Activated CD8-positive, alpha-beta T cell treated with anti-CD3 and anti-CD28 coated beads for 36 hours (primary cell): ENCODE measurements at places on chromosomes 6 and 20.

DNA sequence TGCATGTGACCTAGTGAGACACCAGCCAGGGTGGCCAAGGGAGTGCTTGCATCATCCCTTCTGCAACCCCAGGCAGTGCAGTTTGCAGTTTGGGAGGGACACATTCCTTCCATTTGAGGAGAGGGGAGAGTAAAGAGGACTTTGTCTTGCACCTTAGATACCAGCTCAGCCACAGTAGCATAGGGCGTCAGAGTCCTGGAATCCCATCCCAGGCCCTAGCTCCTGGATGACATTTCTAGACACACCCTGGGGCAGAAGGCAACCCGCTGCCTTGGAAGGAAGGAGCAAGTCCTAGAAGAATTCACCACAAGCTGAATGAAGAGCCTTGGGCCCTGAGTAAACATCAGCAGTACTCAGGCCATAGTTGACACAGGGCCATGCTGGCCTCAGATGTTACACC lies 680.4 kb upstream of the IMPG1 start:
- H3K36me3 ChIP-seq = no peaks in the 10 kb centered on the region
- no peaks in the 10 kb centered on the region for H3K27me3 ChIP-seq
- no peak overlapping the region for H3K27ac ChIP-seq

DNA sequence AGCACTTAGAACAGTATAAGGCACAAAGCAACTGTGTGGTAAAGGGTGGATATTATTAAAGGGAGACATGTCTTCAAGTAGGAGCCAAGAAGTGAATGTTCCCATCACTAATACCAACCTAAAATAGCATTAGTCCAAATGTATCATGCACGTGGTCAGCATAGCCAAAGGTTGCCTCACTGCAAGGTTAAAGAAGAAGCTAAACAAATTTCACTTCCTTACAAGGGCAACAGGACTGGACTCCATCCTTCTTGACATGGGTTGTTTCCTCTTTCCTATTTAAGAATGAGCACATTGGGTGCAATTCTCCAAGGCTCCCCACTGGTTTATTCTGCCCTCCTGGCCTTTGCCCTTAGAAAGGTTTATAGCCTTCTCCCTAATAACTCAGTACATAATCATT lies 186.7 kb downstream of the PHACTR1 start:
- no peak overlapping the region for H3K27ac ChIP-seq
- H3K27me3 ChIP-seq = peaks cover 17% of the 10 kb centered on the region
- no peaks in the 10 kb centered on the region for H3K36me3 ChIP-seq
- no peak for DNase-seq

GRCh38 chr6:53979468-53980067 lies 131.7 kb upstream of the MLIP start:
- no peak overlapping the region for H3K27ac ChIP-seq
- H3K36me3 ChIP-seq = no peaks in the 10 kb centered on the region
- no peaks in the 10 kb centered on the region for H3K4me1 ChIP-seq
- no peak overlapping the region for H3K4me3 ChIP-seq
- peaks cover 1% of the 10 kb centered on the region for H3K27me3 ChIP-seq

- no peaks in the 10 kb centered on the region for H3K36me3 ChIP-seq
- DNase-seq = no peak
- H3K27me3 ChIP-seq = peaks cover 8% of the 10 kb centered on the region
- no peak overlapping the region for H3K4me3 ChIP-seq
- no peak overlapping the region for H3K27ac ChIP-seq
Observed at GRCh38 chr20:47097691-47098622, 203.3 kb downstream of the EYA2 start.

GRCh38 chr6:106564476-106564875 lies 64.8 kb downstream of the RTN4IP1 start:
- H3K27ac ChIP-seq = peak overlapping the region; percentile 37
- peaks cover 23% of the 10 kb centered on the region for H3K4me1 ChIP-seq
- peaks cover 10% of the 10 kb centered on the region for H3K36me3 ChIP-seq
- H3K27me3 ChIP-seq = no peaks in the 10 kb centered on the region
- no peak for DNase-seq
- H3K4me3 ChIP-seq = no peak overlapping the region

DNA sequence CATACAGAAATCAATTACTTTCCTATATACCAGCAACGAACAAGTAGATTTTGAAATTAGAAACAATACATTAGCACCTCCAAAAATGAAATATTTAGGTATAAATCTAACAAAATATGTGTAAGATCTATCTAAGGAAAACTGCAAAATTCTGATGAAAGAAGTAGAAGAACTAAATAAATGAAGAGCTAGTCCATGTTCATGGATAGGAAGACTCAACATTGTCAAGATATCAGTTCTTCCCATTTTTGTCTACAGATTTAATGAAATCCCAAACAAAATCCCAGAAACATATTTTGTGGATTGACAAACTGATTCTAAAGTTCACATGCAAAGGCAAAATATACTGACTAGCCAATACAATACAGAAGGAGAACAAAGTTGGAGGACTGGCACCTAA lies 33.7 kb downstream of the PREP start:
- DNase-seq = no peak
- peaks cover 50% of the 10 kb centered on the region for H3K36me3 ChIP-seq
- no peak overlapping the region for H3K4me3 ChIP-seq
- H3K27ac ChIP-seq = no peak overlapping the region
- H3K27me3 ChIP-seq = no peaks in the 10 kb centered on the region
- H3K4me1 ChIP-seq = peaks cover 2% of the 10 kb centered on the region

GRCh38 chr6:7562769-7563168 lies 21.3 kb downstream of the DSP start:
- no peaks in the 10 kb centered on the region for H3K36me3 ChIP-seq
- no peaks in the 10 kb centered on the region for H3K4me1 ChIP-seq
- no peak overlapping the region for H3K4me3 ChIP-seq
- H3K27ac ChIP-seq = no peak overlapping the region
- peaks cover 25% of the 10 kb centered on the region for H3K27me3 ChIP-seq

DNA sequence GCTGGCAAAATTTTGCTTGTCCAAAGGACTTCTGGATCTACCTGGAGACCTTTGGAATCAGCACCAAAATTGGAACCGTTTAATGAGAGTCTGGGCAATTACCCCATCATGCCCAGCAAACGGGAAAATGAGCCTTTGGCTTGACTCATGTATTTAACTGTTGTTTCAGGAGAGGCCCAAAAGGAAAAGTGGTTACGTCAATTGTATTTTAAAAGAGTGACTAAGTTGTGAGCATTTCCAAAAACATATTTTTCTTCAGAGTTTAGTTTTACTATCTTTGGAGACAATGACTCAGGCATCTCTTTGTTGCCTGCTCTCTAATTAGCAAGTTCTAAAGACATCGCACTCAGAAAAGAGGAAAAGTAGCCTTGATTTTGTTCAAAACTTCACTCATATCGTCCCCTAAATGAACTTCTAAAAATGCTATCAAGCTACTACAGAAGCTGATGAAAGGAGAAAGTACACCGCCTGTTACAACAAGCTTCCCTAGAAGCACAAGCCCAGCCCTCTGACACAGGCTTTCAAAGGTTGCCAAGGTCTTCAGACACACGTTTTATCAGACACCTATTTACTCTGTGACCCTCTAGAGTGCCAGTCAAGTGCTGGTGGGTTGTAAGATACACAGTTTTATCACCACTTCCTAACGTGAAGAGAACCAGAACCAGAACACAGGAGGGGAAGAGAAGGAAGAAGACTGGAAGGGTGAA lies 146.2 kb downstream of the TBX18 start:
- no peak overlapping the region for H3K4me3 ChIP-seq
- H3K4me1 ChIP-seq = no peaks in the 10 kb centered on the region
- no peaks in the 10 kb centered on the region for H3K36me3 ChIP-seq
- H3K27me3 ChIP-seq = no peaks in the 10 kb centered on the region
- H3K27ac ChIP-seq = no peak overlapping the region

- no peak overlapping the region for H3K4me3 ChIP-seq
- no peak overlapping the region for H3K27ac ChIP-seq
- DNase-seq = no peak
- H3K27me3 ChIP-seq = peaks cover 31% of the 10 kb centered on the region
Observed at GRCh38 chr6:75935473-75935793, 137.0 kb downstream of the IMPG1 start.

DNA sequence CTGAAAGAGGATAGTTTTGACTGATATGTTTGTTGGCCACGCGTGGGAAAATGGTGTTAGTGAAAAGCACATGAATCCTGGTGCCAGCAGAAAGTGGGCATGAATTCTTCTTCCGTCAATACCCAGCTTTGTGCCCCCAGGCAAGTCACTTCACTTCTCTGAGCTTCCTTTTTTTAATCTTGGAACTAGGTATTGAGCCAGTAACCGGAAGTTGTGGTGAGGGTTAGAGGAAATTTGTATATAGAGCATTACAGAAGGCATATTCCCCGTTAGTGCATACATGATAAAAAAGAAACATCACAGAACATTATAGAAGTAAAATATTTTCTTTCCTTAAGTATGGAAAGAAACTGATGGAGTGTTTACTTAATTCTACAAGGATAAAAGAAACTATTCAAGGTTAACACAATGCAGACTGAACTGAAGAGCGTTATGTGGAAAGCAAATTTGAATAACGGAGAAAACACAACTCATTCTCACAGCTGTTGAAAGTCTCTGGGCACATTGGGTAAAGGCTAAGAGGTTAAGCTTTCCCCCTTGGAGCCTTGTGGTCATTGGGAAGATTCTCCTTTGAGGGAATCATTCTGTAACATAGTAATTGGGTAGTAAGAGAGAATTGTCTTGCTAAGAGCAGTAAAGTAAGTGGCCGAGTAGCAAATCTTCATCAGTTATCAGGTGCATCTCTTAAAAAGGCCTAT lies 223.1 kb downstream of the BCAS1 start:
- no peaks in the 10 kb centered on the region for H3K36me3 ChIP-seq
- H3K27me3 ChIP-seq = no peaks in the 10 kb centered on the region
- peak overlapping the region; percentile 82 for H3K27ac ChIP-seq
- DNase-seq = no peak
- H3K4me1 ChIP-seq = peaks cover 71% of the 10 kb centered on the region

DNA sequence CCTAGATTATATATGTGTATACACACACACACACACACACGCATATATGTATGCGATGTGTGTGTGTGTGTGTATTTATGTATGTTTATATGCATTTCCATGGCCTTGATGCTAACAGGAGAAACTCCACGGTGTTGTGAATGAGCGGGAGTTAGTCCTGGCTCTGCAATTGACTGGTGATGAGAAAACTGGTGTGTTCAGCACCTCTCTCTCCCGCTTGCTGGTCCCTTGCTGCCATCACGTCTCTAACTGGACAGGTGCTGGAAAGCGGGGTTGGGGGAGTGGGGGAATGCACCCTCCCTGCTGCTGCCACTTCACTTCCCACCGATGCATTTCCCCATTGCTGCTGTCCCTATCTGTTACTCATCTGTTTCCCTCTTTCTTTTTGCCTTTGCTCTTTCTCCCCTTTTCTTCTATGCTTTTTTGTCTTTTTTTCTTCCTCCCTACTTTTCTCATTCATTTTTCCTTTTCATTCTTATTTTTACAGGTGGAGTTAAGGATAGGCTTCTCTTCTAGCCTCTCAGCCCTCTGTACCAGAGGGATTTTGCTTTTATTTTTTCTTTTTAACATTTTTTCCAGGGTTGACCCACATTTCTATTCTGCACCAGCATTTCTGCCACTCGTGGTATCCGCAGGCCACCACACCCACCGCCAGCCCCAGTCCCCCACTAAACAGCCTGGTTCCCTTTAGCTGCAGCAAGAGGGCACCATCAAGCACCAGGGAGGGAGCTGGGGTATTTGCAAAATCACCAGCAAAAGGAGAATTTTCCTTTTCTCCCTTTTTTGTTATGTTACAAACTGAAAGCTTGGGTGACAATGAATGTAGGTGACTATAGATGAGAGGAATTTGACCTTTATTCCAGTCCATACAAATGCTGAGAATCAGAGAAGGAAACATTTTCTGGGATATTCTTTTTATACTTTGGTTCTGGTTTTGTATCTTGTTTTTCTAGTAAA lies 115.6 kb downstream of the TCP11 start:
- no peaks in the 10 kb centered on the region for H3K36me3 ChIP-seq
- no peaks in the 10 kb centered on the region for H3K27me3 ChIP-seq
- H3K4me3 ChIP-seq = no peak overlapping the region
- H3K27ac ChIP-seq = no peak overlapping the region
